Esophagus muscularis mucosa (tissue), 4 donors: ENCODE measurements at places on chromosomes 13 and 19. TPM values are rescaled to one million over a fixed set of nuclear protein-coding genes. Genes with fewer than 3 reads are reported as not detected.

DNA sequence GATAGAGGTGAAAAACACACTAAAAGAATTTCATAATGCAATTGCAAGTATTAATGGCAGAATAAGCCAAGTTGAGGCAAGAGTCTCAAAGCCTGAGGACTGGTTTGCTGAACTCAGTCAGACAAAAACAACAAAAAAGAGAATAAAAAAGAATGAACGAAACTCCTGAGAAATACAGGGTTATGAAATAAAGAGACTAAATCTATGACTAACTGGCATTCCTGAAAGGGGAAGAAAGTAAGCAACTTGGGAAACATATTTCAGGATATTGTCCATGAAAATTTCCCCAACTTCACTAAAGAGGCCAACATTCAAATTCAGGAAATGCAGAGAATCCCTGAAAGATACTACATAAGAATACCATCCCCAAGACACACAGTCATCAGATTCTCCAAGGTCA lies 47.8 kb downstream of the UBL3 start:
- no peak overlapping the region for H3K4me3 ChIP-seq
- DNase-seq: no peak
- no peak overlapping the region for H3K27ac ChIP-seq
- H3K36me3 ChIP-seq: no peaks in the 10 kb centered on the region
- H3K27me3 ChIP-seq: no peaks in the 10 kb centered on the region
- H3K4me1 ChIP-seq: peaks cover 26% of the 10 kb centered on the region

ANKLE1 gene
- 3.0 TPM for total RNA-seq

DNA sequence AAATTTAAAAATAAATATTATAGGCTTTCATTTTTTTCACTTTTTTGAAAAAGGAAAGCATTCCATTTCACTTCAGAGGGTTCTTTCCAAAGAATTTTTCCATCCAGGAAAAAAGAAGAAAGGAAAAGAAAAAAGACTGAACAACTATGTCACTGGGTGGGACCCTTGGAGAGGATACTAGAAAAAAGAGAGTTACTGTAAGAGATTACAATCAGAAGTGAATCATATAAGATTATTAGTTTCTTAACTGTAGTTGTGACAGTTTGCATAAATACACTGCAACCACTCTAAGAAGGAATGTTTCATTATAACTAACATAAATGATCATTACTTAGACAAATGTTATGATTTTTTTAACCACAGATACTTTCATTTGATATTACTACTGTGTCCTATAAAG lies 87.8 kb downstream of the KLF12 start:
- no peak overlapping the region for H3K4me3 ChIP-seq
- no peaks in the 10 kb centered on the region for H3K36me3 ChIP-seq
- H3K4me1 ChIP-seq: peaks cover 8% of the 10 kb centered on the region
- no peak for DNase-seq

DNA sequence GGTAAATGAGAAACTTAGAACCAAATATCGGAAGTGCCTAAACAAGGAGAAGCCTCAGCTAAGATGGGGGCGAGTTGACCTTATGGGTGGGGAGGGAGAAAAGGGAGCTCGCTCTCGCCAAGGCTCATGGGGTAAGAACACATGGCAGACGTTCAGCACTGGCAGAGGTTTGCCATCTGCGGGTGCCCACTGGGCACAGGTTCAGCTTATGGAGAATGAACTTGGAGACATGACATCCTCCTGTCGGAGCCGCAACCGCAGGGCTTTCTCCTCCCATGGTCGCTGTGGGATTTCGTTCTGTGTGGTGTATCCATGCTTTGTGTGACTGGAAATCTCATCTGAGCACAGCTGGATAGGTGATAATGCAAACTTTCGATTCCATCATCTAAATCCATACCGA lies 36.1 kb upstream of the PEPD start:
- DNase-seq: no peak
- no peaks in the 10 kb centered on the region for H3K27me3 ChIP-seq
- H3K4me1 ChIP-seq: no peaks in the 10 kb centered on the region
- no peaks in the 10 kb centered on the region for H3K36me3 ChIP-seq
- no peak overlapping the region for H3K4me3 ChIP-seq

FUT6 gene
- not detected for total RNA-seq

GRCh38 chr13:33541456-33541855 lies 255.9 kb upstream of the STARD13 start:
- no peaks in the 10 kb centered on the region for H3K36me3 ChIP-seq
- DNase-seq: no peak
- peaks cover 47% of the 10 kb centered on the region for H3K4me1 ChIP-seq

CYP2S1 gene
- total RNA-seq: 2.0 TPM

SGCG gene
- total RNA-seq: 1.4 TPM

DNA sequence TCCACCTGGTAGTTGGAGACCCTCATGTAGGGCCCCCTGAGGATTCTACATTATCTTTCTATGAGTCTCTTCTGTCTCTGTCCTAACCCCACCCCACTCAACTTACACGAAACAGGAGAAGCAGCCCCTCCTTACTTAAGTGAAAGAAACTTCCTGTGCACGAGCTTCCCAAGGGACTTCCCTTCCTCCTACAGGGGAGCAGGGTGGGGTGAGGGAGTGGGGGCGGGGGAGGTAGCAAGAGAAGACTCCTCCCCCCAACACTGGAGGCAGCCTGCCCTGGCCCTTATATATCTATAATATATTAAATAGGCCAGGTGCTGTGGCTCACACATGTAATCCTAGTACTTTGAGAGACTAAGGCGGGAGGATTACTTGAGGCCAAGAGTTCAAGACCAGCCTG lies 5.5 kb upstream of the PDE4C start:
- peaks cover 7% of the 10 kb centered on the region for H3K4me1 ChIP-seq
- peaks cover 22% of the 10 kb centered on the region for H3K27me3 ChIP-seq
- DNase-seq: no peak
- H3K36me3 ChIP-seq: no peaks in the 10 kb centered on the region
- no peak overlapping the region for H3K4me3 ChIP-seq

DNA sequence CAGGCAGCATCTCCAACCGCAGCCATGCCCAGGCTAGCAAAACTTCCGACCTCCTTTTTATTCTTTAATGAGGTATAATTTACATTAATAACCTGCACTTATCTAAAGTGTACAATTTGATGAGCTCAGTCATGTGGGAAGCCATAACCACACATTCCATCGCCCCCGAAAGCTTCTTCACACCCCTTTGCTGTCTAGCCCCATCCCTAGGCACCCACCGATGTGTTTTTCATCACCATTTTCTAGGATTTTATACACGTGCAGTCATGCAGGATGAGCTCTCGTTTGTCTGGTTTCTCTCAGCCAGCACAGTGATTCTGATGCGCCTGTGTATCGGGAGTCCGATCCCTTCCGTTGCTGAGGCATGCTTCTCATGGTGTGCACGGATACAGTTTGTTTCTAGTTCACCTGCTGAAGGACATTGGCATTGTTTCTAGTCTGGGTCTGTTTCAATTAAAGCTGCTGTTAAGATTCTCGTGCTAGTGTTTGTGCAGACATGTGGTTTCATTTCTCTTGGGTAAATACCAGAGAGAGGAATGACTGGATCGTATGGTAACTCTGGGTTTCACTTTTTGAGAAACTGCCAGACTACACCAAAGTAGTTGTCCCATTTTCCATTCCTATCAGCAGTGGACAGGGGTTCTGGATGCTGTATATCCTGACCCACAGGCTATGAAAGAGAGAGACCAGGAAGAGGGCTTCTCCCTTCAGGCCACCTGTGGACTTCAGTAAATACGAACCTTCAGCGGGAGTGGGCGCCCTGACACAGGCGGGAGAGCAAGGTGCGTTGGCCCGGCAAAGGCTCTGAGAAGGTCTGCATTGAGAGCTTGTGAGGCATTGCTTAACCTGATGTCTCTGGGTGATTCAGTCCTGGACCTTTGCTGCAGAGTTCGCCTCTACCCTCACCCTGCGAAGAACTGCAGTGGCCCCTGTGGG lies 4.9 kb downstream of the AP1M1 start:
- DNase-seq: no peak
- no peaks in the 10 kb centered on the region for H3K27me3 ChIP-seq

ZNF829 gene
- 2.5 TPM for total RNA-seq

DNA sequence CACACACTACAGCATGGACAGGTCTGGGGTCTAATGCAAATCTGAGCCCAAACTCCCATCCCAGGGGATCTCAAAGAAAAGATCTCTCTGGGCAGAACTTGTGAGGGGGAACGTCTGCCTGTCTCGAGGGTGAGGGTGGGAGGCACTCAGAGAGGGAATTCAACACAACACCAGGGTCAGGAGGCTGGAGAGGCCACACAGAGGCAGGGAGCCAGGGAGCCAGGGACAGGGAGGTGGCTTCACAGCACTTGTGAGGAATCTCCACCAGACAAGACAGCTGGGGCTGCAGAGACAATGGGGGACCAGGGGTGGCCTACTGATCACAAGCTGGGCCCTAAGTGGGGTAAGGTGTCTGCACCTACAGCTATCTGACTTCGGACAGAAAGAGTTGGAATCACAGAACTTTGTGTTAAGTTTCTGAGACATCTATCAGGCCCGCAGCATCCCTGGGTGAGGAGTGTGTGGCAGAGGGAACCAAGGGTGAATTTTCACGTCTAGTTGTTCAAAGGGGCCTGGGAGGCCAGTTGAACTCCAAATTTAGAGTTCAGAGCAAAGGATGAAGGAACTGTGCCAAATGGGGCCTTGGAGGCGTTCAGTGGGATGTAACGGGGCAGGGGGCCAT lies 12.7 kb upstream of the AKAP8L start:
- peak overlapping the region; percentile 71 for H3K27ac ChIP-seq
- peak overlapping the region; percentile 97 for H3K4me3 ChIP-seq
- H3K36me3 ChIP-seq: peaks cover 38% of the 10 kb centered on the region

DNA sequence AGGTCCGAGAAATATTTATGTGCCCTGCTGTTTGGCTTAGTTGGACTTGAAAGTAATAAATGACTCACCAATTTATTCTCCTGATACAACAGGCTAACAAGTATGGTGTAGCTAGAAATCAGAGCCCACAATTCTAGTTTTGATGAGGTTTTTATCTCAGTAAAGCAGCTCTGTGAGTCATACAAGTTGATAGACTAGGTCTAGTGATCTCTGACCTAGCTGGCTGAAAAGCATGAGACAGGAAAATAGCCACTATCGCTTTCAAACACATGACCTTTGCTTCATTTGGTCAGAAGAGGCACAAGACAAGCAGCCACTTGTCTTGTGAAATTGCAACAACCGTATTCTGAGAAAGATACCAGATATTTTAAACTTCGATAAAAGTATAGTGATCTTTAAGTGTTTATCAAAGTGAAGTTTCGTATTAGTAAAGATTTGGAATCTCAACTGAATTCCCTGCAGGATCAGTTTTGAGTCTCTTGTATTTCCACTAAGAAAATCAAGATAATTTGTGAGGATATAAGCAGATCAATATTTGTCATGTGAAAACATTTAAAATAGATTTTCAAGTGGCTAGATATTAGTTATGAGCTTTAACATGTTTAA lies 126.7 kb downstream of the MAB21L1 start:
- H3K4me3 ChIP-seq: no peak overlapping the region
- no peak overlapping the region for H3K27ac ChIP-seq
- peaks cover 7% of the 10 kb centered on the region for H3K4me1 ChIP-seq

ALOX5AP gene
- 14.8 TPM for total RNA-seq

ZNF571 gene
- total RNA-seq: 4.1 TPM

- H3K36me3 ChIP-seq: no peaks in the 10 kb centered on the region
- no peak overlapping the region for H3K27ac ChIP-seq
- H3K4me3 ChIP-seq: no peak overlapping the region
- no peaks in the 10 kb centered on the region for H3K4me1 ChIP-seq
- no peaks in the 10 kb centered on the region for H3K27me3 ChIP-seq
- DNase-seq: no peak
These were observed 59.8 kb upstream of the MEDAG start for GRCh38 chr13:30846311-30846710.

DNA sequence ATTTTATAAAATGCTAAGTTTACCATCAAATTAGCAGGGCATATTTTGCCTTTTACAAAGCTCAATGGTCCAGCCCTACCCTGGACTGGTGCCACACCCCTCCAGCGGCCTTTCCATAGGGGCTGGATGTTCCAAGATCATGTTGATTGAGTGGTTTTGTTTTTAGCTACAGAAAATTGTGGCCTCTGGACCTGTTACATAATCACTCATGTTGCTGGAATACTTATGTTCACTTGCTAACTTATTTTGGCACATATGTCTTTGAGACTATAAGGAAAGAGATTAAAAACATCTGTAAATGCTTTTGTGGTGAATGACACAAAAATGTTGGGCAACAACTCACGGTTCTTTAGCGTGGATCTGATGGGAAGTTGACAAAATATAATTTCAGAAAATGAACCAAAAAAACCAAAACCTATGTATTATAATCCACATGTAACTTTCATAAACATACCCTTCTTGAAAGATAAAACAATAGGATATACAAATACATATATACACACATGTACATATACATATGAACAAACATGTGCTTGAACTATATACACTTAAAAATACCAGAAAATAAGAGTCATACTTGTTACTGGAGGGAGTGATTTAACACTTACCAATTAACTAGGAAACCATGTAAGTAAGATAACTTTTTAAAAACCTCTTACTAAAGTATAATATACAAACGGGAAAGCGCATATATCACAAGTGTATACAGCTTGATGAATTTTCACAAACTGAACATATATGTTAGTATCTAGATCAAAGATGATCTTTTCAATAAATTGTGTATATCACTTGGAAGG lies 46.6 kb upstream of the SLC15A1 start:
- peaks cover 74% of the 10 kb centered on the region for H3K36me3 ChIP-seq
- H3K27ac ChIP-seq: no peak overlapping the region
- H3K4me3 ChIP-seq: no peak overlapping the region
